Mesendoderm (in vitro differentiated cells): ENCODE measurements at places on chromosomes 12 and 14.

DNA sequence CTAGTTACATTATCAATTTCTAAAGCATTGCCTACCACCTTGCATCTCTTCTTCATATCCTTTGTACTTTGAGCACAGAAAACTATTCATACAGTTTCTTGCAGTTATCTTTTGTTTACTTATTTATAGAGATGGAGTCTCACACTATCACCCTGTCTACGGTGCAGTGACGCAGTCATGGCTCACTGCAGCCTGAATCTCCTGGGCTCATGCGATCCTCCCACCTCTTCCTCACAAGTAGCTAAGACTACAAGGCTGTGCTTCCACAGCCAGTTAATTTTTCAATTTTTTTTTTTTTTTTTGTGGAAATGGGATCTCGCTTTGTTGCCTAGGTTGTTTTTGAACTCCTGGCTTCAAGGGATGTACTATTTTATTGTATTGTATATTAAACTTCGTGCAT is 158.0 kb downstream of the TTC6 start:
- no peak for DNase-seq

DNA sequence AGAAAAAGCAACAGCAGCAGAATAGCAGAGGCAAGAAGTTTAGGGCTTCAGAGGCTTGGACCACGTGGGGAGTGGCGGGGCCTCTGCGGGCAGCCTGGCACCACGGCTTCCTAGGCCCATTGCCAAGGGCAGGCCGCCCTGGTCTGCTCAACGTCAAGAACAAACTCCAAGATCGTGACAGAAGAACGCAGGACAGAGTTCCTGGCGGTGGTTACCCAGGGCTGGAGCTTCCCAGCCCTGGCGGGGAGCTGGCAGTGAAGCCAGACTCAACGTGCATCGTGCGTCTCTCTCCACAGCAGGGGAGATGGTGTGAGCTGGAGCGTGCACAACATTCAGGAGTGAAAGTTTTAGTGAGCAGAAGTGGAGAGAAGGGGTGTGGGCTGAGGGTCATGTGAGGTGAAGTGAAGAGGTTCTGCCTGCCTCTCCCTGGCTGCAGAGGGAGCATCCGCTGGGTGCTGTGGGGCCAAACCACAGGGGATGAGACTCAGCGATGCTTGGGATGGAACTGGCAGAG is 13.9 kb upstream of the CACNA2D4 start:
- no peak for DNase-seq

DNA sequence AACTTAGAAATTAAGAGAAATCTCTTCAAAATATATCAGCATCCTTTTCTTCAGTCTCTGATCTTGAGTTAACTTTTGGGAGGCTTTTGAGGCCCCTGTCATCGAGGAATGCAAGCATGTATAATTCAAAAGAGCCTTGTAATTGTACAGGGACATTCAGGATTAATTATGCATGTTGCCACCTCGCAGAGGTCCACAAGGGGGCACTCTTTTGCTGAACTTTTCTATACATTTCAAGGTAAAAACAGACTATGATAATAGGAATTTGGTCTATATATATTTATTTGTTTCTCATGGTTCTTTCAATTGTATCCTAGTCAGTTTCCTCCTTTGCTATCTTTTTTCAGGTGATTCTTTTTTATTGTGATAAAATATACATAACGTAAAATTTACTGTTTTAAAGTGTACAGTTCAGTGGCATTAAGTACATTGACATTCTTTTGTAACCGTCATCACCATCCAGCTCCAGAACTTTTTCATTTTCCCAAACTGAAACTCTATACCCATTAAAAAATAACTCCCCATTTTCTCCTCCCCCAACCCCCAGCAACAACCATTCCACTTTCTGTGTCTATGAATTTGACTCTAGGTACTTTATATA is 47.0 kb upstream of the SLC2A13 start:
- peak; percentile 40 for DNase-seq

- DNase-seq: no peak
Observed at GRCh38 chr14:43166163-43166562, 1340.9 kb downstream of the FSCB start.

DNA sequence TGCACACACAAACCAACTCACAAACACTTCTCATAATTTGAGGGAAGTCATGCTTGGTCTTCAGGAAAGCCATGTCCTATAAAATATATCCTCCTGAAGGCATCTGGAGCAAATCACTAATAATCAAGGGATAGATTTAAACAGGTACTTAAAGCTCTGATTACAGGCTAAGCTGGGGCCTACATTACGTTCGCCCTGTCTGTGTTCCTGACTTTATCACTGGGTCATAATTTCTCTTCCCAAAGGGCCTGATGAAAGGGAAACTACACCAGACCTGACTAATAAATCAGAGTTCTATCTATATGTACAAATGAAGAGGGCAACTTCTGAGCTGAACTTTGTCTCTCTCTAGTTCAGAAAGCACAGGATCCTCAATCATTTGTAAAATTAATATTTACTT is 43.9 kb upstream of the RASSF8 start:
- DNase-seq: no peak

- no peak for DNase-seq
Observed at GRCh38 chr12:132730353-132730752, 19.7 kb downstream of the PGAM5 start.

DNA sequence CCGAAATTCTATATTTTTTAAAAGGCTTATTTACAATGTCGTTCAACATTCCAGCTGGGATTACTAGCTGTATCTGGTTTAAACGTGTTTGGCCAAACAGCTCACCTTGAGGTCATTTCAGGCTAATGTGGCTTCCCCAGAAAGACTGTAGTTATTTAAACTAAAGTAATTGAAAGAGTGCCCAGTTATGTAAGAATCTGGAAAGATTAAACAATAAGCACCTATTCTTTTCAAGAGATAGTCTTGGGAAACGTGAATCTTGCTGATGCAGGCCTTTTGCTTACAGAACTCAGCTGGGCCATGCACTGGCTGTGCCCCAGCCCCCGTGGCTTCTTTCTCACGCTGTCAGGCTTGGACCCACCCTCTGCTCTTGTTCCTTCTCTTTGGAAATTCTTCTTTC is 24.4 kb downstream of the GLRX5 start:
- no peak for DNase-seq

DNA sequence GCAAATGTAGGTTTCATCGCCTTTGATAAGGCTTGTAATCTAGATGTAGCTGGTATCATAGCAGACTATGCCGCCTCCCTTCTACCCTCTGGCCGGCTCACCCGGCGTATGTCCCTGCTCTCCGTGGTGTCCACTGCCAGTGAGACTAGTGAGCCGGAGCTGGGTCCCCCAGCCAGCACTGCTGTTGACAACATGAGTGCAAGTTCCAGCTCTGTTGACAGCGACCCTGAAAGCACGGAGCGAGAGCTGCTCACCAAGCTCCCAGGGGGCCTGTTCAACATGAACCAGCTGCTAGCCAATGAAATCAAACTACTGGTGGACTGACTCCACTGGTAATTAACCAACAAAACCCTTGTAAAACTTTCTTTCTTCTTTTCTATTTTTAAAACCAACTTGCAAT is 49.0 kb upstream of the A2ML1 start:
- no peak for DNase-seq
